ENCODE measurements at places on chromosomes 11 and 22.

GRCh38 chr11:32092581-32093170, 1.8 kb downstream of the RCN1 start:
- no peak for DNase-seq

GRCh38 chr11:93849751-93850593, 446 bp downstream of the VSTM5 start:
- DNase-seq = no peak

GRCh38 chr11:32312865-32313403, 122.4 kb downstream of the WT1 start:
- no peak for DNase-seq

DNA sequence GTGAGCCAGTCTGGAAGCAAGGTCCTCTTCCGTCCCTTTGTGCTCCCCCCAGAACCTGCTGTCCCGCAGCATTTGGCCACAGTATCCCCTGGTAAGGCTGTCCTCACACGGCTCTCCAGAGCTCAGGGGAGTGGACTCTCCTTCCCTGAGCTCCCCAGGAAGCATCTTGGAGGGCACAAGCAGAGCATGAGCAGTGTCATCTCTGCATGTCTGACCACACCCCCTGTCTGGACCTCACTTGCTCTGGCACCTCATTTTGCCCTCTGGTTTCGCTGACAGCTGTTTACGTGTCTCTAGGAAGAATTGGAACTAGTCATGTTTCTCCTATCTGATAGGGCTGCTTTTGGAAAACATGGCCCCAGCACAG, 15.5 kb downstream of the DCPS start:
- no peak for DNase-seq

GRCh38 chr11:65440831-65441499, 18.4 kb downstream of the NEAT1 start:
- no peak for DNase-seq

GRCh38 chr22:34324763-34325162, 404.5 kb upstream of the LARGE1 start:
- no peak for DNase-seq

DNA sequence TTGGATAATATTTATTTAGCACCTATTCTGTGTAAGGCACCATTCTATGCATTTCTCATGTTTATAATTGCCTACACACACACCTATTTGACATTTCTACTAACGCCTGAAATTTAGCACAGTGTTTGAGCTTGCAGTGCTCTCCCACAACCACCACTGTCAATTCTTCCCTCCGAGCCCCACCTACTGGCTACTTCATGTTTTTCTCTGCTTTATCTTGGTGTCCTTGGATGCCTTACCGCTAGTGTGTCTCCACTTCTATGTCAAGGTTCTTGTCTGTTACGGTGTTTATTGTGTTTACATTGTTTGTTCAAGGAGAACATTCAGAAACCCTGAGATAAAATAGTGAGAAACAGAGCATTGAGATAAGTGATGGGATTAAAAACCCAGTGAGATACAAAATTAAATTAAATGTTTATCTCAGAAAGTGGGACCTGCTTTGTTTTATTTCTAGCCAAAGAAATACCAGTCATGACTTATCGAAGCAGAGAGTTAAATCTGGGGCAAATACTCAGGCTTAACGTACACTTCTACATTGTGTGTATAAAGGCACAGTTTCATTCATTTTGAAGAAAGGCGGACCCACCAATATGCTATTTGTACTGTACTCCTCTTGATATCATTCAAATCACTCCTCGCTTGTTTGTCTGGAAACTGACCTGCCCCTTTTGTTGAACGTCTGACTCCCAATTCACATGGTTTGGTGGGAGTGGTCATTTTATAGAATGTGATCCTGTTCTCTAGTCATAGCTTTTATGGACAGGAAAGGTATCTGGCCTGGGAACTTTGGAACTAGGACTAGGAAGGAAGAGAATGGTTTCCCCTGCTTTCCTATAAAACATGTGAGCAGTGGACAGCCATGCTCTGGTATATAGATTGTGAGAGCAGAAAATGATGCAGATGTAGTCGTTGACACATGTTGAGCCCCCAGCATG, 39.2 kb upstream of the SLC36A4 start:
- no peak for DNase-seq

DNA sequence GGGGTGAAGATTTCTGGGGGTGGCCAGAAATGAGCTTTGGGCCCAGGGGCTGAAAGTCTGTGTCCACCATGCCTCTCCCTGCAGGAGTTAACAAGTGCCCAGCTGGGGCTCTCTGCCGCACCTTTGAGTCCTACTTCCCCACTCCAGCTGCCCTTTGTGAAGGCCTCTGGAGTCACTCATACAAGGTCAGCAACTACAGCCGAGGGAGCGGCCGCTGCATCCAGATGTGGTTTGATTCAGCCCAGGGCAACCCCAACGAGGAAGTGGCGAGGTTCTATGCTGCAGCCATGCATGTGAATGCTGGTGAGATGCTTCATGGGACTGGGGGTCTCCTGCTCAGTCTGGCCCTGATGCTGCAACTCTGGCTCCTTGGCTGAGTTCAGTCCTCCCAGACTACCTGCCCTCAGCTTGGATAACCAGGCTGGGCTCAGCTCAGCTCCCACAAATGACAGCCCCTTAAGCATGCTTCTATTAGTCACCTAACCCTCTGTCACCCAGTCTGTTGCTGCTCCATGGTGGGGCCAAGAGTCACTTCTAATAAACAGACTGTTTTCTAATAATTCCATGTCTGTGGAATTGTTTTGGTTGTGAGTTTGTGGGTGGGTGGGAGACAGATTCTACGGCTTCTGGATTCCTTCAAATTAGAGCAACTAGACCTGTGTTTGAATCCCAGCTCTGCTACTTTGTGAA, 3.0 kb upstream of the INPPL1 start:
- no peak for DNase-seq

DNA sequence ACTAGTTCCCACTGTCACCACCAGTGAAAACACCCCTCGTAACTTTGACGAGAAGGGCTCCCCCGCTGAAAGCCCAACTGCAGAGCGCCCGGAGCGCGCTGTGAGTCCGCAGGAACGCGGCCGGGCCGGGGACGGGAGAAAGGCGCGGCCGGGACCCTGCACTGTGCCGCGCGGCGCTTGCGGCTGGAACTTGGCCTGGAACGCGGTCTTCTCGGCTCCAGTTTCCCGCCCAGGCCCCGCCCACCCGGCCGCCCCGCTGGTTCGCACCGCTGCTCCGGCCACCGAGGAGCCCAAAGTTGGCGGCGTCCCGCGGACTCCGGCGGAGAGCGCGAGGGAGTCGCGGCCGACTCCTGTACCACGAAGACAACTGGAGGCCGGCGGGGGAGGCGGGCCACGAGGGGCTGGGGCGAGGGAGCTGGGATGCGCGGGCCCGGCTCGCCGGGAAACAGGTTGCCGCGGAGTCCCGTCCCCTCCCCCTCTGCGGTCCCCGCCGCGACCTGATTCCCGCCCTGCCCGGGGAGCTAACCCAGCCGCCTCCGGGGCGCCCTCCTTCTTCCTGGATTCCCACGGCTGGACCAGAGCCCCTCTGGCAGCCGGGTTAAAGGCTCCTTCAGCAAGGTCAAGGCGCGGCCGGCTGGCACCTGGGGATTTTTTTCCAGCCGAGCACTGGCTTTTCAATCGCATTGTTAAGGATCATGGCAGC, 3.4 kb downstream of the TENM4 start:
- no peak for DNase-seq

- no peak for DNase-seq
Observed at GRCh38 chr22:37811867-37812266, 4.1 kb downstream of the GCAT start.

- no peak for DNase-seq
Observed at GRCh38 chr11:30902929-30903328, 316.8 kb upstream of the MPPED2 start.

DNA sequence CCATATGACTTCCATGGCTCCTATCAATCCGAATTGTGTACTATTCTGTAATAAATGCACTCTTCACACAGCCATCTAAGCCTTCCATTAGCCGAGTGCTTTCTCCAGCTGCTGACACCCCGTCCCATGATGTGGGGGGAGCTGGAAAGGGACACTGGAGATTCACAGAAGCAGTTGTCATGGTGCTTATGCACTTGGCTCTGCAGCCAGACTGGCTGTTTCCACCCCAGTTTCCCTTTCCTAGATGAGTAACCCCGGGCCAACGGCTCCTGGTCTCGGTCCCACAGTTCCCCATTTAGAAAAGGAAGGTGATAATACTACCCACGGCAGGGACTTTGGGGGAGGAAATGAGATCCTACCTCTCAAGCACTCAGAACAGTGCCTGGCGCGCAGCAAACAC, 244.9 kb upstream of the SYN3 start:
- no peak for DNase-seq

GRCh38 chr22:44697423-44698141, 4.4 kb upstream of the PRR5 start:
- DNase-seq = peak; percentile 70

- DNase-seq = no peak
Observed at GRCh38 chr11:1253103-1253485, 30.2 kb downstream of the MUC5B start.

- DNase-seq = no peak
Observed at GRCh38 chr11:64742087-64742888, 1.7 kb downstream of the RASGRP2 start.

Measured in stimulated activated CD8-positive, alpha-beta memory T cell treated with anti-CD3 and anti-CD28 coated beads, Interleukin-7, amount 100 ng/mL, for 1 hour (primary cell).